ENCODE measurements at places on chromosomes 2 and 18.

- DNase-seq: no peak
Observed at GRCh38 chr2:40851661-40852060, 399.8 kb upstream of the SLC8A1 start.

- DNase-seq: no peak
Observed at GRCh38 chr2:30226144-30227032, 4.9 kb upstream of the LBH start.

DNA sequence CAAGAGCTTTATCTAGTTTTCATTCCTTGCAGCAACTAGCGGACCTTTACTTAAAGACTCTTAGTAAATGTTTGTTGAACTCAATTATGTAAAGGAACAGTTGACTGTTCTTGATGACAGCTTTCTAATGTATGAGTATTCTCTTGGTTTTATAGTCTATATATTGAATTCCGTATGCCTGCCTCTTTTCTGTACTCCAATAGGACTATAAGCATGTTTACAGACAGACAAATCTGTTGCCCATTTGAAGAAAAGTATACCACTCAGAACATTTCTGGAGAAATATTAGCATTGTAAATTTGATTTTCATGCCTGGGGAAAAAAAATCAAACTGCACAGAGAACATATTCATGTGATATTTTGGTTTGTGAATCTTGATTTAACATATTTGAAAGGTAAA, 109.5 kb downstream of the LRRTM1 start:
- DNase-seq: no peak

- DNase-seq: no peak
Observed at GRCh38 chr2:85661139-85661858, 6.7 kb downstream of the SFTPB start.

DNA sequence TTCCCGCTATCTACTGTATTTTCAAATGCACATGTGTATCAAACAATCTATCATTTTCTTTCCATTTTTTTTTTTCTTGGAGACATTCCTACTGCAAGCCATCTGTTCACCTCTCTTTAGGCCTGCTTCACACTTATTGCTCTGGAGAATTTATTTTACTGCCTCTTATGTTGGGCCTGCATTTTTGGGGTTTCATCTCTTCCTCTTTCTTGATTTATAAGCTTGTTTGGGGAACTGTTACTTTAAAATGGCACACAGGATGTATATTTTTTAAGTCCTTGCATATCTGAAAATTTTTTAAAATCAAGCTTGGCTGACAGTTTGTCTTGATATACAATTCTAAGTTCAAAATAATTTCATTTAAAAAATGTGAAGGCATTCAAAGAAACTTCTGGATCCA, 3.5 kb upstream of the RAB27B start:
- DNase-seq: no peak

DNA sequence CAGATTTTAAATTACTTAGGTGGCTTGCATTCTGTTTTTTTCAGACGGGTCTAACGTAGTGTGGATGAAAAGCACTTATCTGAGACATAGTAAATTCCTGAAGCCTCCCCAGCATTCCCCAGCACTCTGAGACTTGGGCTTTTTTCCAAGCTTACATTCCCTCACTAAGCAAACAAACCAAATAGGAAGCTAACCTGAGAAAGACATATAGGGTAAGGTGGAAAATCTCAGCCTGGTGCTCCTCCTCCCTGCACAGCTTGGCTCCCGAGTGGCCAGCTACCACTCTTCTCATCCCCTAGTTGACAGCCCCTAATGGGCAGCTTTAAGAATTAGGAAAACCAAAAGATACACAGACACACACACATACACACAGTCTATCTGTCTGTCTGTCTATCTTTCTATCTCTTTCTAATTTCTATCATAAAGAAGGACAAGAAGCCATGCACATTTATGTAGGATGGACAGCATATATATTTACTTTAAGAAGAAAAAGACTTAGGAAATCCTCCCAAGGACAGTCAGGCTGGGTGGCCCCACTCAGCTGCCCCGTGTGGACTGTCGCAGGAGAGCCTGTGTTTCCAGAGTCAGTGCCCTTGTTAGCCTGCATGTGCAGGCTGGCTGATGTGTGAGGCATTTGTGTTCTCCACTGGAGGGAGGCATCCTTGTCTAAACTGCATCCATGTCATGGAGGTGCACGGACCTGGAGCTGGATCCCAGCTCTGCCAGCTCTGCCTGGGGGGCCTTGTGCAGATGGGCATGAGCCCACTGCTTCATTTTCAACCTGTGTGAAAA, 8.2 kb downstream of the CNNM3 start:
- DNase-seq: no peak

- DNase-seq: no peak
Observed at GRCh38 chr2:98037206-98037605, 41.5 kb upstream of the TMEM131 start.

GRCh38 chr18:56382541-56382940, 255.9 kb downstream of the TXNL1 start:
- DNase-seq: no peak

GRCh38 chr2:29477186-29477585, 362.0 kb downstream of the CLIP4 start:
- DNase-seq: no peak

DNA sequence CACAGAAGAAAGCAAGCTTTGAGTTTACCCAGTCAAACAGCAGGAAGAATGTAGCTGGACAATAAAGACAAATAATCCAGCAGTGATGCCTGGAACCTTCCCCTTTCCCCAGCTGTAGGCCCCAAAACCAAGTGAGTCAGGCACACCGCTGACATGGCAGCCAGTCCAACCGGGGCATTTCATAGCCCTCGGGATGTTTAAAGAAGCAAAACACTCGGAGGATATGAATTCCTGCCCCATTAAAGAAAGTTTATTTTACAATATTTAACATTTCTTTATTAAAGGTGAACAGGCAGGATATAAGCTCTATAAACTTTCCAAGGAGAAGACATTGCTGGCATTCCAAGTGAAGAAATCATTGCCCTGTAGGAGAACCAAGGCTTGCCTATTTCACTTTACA, 507.6 kb upstream of the TNP1 start:
- DNase-seq: no peak

- no peak for DNase-seq
Observed at GRCh38 chr18:53944721-53945120, 279.7 kb downstream of the MBD2 start.

- DNase-seq: no peak
Observed at GRCh38 chr2:46177461-46178089, 119.6 kb upstream of the EPAS1 start.

DNA sequence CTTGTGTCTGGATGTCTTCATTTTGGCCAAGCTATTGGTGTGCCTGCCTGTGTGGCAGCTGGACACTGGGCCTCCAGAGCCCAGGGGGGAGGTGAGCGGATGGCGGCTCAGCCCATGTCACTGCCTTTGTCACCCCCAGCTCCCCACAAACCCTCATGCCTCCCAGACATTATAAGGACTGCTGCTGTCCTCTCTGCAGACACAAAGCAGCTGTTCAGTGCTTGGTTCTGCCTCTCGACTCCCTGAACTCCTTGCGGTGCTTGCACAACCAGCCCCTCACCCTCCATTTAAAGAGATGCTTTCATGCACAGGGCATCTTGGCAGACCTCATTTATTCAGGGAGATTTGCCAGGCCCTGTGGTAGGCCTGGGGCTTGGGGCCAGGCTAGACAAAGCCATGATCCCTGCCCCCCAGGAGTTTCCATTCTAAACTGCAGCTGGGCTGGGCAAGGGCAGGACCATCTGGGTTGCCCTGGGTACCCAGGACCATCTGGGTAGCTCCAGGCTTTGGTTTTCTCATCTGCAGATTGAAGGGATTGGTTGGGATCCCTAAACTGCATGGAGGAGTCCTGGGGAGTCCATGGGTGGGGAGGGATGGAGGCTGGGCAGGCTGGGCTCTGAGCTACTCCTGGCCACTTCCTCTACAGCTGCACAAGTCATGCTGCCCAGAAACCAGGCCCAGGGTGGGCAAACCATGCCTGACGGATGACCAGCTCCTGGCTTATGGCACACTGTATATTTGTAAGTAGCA, 168.5 kb downstream of the CELF4 start:
- peak; percentile 37 for DNase-seq

DNA sequence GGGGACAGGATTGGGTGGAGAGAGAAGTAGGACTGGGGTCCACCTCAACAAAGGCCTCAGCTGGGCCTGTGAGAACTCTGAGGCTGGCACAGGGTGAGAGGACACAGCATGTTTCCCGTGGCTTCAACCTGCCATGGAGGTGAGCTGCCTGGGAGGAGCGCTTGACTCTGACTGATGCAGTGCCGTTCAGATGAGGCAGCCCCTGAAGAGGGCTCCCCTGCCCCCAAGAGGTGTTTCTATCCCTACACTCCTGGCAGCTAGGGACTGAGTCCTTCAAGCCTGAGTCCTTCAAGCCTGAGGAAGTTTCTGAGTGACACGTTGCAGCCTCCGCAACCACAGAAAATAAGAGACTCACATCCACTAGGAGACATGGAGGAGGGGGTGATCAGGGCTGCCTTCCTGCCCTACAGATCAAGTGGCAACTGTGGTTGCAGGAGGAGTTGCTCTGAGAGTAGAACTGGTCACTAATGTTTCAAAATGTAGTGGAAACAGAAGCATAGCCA, 49.6 kb upstream of the TMEM177 start:
- DNase-seq: no peak

GRCh38 chr18:1914489-1914888, 656.8 kb downstream of the METTL4 start:
- DNase-seq: no peak

- no peak for DNase-seq
Observed at GRCh38 chr2:78967294-78967693, 58.2 kb upstream of the REG3G start.

- no peak for DNase-seq
Observed at GRCh38 chr2:81714817-81715216, 1410.3 kb upstream of the LRRTM1 start.

Measured in NCI-H446 (cell line).